Spinal cord (tissue), 10 donors: ENCODE measurements at places on chromosomes 5 and 9.

- DNase-seq = no peak
Measured at GRCh38 chr9:83509402-83509801, 28.8 kb downstream of the FRMD3 start.

DNA sequence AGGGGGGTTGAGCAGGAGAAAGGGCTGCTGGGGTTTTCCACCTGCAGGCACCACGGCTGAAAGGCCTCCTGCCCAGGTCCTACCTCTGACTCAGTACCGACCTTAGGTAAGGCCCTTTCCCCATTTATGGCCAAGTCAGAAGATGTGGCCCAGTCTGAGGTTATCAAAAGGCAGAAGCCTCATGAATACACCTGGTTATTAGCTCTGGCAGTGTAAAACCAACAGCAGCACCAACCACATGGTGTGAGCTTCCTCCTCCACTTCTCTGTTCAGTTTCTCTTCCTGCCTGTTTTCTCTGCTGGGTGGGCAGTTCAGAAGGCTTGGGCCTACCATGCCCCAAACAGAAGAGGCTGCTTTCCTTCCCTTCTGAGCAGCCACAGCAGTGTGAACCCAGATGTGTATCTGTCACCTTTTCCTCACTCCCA, 86.9 kb downstream of the UGCG start:
- no peak for DNase-seq

DNA sequence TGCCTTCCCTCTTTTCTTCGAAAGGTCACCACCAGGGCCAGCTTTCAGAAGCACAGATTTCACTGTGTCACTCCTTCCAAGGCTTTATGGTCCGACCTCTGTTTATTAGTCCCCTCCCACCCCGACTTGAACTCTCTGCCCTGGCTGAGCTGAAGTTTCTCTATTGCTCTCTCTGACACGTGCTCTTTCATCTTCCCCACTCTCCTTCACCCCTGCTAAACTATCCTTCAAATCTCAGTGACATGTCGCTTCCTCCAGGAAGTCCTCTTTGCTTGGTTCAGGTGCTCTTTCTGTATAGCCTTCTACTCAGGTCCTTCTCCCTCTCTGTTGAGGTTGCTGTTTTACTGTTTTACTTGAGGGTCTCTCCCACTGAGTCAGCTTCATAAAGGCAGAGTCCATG, 64.4 kb downstream of the ARHGEF37 start:
- no peak for DNase-seq

GRCh38 chr9:20330688-20331087, 291.6 kb downstream of the MLLT3 start:
- no peak for DNase-seq

- no peak for DNase-seq
Measured at GRCh38 chr5:106739127-106739526, 931.6 kb downstream of the EFNA5 start.

DNA sequence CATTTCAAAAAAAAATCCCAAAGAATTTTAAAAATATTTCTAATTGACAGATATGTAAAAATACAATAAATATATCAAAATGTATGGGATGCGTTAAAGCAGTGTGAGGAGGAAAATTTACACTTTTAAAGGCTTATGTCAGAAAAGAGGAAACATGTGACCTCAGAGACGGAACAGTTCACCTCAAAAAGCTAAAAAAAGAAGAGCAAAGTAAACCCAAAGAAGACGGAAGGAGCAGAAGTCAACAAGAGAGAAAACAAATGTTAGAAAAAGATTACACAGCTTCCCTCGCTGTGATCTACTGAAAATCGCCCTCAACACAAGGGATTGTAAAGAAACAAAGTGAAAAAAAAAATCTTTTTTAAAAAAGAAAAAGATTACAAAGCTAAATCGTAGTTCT, 186.9 kb downstream of the AUH start:
- no peak for DNase-seq
